ENCODE measurements at places on chromosomes 12 and 14.

- DNase-seq = peak; percentile 29
Measured at GRCh38 chr14:104509673-104510072, 69.9 kb upstream of the C14orf180 start.

GRCh38 chr12:101743242-101743641, 4.0 kb upstream of the SYCP3 start:
- no peak for DNase-seq

DNA sequence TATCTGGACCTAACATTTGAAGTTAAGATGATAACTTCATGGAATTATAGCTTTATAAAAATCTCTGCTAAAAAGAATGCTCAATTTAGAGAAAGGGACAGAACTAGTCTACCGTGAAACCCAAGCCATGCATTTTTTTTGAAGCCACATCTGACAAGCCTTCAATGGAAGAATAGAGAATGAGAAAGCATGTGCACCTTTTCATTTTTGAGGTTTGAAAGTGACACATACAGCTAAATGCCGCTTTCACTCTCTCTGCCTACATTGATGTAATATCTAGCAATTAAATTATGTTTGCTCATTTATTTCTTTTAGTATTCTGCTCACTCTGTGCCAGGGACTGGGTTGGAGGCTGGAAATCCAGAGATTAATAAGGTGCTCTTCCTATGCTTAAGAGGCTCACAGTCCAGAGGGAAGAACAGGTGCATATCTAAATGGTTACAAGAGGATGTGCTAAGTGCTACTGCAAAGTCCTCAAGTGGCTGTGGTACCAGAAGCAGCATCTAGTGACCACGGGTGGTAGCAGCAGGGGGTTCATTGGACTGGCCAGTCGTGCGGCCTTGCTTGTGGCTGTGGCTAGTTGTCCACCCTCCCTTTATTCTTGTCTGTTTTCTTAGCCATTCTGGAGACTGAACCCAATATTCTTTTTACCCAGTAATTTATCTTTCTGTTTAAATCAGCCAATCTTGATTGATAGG, 60.4 kb downstream of the PPP1R36 start:
- no peak for DNase-seq

- DNase-seq = no peak
Measured at GRCh38 chr12:48349471-48349870, 1.2 kb downstream of the ZNF641 start.

GRCh38 chr14:78446807-78447206, 276.6 kb downstream of the NRXN3 start:
- no peak for DNase-seq
